CD8-positive, alpha-beta memory T cell (primary cell): ENCODE measurements at places on chromosomes 1 and 21.

- no peaks in the 10 kb centered on the region for H3K27me3 ChIP-seq
- no peaks in the 10 kb centered on the region for H3K4me1 ChIP-seq
- H3K36me3 ChIP-seq: no peaks in the 10 kb centered on the region
- no peak overlapping the region for H3K4me3 ChIP-seq
- DNase-seq: no peak
- no peak overlapping the region for H3K27ac ChIP-seq
Observed at GRCh38 chr1:18278946-18279345, 171.3 kb downstream of the IGSF21 start.

- H3K27me3 ChIP-seq: no peaks in the 10 kb centered on the region
- H3K4me3 ChIP-seq: no peak overlapping the region
- no peak overlapping the region for H3K27ac ChIP-seq
- no peak for DNase-seq
- no peaks in the 10 kb centered on the region for H3K36me3 ChIP-seq
- H3K4me1 ChIP-seq: no peaks in the 10 kb centered on the region
Observed at GRCh38 chr1:74937176-74937575, 197.0 kb upstream of the LHX8 start.

DNA sequence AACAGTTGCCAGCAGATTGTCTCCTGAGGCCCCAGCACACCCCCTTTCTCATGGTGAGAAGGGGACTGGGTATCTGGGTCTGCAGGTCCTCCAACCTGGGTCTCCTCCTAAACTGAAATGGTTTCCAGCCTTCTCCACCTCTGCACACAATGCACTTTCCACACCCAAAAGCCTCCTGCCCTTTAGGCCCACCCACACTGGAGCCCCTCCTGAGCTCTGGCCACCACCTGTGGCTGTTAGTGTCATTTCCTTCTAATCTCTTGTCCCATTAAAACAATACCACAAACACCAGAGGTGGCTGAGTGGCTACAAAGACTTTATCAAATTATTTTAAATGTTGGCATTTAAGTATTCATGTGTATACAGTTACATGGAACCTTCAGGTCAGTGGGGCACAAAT lies 11.5 kb downstream of the GPR3 start:
- peaks cover 7% of the 10 kb centered on the region for H3K36me3 ChIP-seq
- peaks cover 17% of the 10 kb centered on the region for H3K4me1 ChIP-seq
- no peaks in the 10 kb centered on the region for H3K27me3 ChIP-seq
- H3K4me3 ChIP-seq: no peak overlapping the region

GRCh38 chr1:227934476-227935313 lies 13.0 kb downstream of the WNT9A start:
- no peak overlapping the region for H3K4me3 ChIP-seq
- no peaks in the 10 kb centered on the region for H3K27me3 ChIP-seq
- no peaks in the 10 kb centered on the region for H3K36me3 ChIP-seq
- no peak overlapping the region for H3K27ac ChIP-seq

- H3K36me3 ChIP-seq: peaks cover 31% of the 10 kb centered on the region
- no peak overlapping the region for H3K4me3 ChIP-seq
- H3K27me3 ChIP-seq: no peaks in the 10 kb centered on the region
Observed at GRCh38 chr1:226634166-226634588, 85.6 kb downstream of the STUM start.
